ENCODE measurements at places on chromosomes 13 and 19.

DNA sequence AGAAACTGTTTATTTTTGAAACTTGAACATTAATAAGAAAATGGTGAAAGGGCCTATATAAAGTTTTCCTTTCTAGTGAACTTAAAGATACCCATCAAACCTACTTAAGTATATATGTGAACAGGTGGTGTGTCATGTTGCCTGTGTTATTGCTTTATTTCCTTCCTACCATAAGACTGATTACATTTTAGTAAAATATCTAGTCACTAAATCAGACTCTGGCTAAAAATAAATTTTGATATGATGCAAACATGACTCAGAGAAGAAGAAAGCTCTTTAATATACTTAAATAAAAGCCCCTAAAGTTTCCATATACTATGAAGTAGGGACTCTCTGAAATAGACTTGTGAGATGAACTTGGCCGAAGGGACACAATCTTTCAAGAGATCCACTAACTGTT, 35.1 kb upstream of the FBXL3 start:
- DNase-seq, result no peak

DNA sequence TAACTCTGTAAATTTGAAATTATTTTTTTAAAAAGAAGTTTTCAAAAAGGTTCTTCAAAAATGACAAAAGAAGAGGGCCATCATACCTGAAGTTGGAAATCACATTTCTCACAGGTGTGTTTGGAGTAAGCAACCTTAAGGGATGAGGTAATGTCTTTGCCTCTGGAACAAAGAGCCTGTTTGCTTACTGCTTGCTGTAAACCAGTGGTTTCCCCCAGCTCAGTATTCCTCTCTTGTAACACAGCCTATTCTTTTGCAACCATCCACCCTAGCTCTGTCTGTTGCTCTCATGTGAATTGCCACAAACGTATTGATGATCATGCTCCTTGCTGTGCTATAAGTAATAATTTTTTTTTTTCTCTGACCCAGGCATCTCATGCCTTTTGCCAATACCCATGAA, 38.1 kb downstream of the UCHL3 start:
- DNase-seq, result no peak

DNA sequence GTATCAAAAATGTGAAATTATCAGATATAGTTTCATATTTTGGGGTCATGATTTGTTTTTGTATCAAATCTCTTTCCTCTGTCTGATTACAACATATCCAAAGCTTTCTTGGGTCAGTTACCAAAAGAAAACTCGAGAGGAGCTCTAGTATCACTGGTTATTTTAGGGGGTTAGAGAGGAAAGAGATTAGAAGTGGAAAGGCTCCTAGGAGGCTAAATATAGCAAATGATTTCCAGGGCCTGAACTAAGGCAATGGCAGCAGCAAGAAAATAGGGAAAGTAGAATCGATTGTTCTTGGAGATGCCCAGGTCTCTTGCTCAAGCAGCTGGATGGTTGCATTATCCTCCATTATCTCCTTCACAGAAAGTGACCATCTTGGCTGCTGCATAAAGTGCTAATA, 72.9 kb downstream of the NHLRC3 start:
- DNase-seq, result no peak

- no peak for DNase-seq
These were observed 63.4 kb downstream of the SLC7A1 start for GRCh38 chr13:29532116-29532515.

- DNase-seq, result no peak
These were observed 1053.7 kb upstream of the SPRY2 start for GRCh38 chr13:81394640-81395039.

GRCh38 chr13:33276570-33276969, 9.0 kb downstream of the STARD13 start:
- DNase-seq, result no peak

GRCh38 chr13:51267622-51268021, 45.4 kb downstream of the FAM124A start:
- DNase-seq, result no peak

DNA sequence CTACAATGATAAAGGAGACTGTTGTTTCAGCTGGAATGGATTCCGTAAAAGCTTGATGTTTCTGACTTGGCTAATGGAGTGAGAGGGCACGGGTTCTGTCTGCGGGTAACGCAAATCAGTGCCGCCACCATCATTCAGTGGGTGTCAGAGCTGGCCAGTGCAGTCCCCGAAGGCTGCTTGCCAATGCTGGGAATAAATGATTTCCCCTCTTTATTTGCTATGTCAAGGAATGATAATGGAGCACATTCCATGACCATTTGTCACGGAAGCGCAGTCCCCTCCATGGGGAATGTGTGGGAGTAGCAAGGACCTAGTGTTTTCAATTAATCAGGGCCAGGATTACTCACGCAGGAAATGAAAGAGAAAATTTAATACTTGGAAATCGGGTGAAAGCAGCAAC, 899.3 kb downstream of the UQCRFS1 start:
- no peak for DNase-seq

DNA sequence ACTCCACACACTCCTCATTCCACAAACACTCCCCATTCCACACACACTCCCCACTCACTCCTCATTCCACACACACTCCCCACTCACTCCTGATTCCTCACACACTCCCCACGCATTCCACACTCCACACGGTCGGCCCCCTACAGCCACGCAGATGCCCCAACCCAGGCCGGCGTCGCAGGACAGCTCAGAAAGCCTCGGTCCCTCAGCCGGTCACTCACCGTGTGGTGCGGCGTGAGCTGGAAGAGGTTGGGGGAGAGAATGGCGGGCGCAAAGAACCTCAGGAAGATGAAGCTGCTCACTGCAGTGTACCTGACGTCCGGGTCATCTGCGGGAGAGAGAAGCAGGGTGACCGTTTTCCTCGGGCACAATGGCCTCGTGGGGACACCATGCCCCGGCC, 39.0 kb upstream of the C13orf46 start:
- no peak for DNase-seq

DNA sequence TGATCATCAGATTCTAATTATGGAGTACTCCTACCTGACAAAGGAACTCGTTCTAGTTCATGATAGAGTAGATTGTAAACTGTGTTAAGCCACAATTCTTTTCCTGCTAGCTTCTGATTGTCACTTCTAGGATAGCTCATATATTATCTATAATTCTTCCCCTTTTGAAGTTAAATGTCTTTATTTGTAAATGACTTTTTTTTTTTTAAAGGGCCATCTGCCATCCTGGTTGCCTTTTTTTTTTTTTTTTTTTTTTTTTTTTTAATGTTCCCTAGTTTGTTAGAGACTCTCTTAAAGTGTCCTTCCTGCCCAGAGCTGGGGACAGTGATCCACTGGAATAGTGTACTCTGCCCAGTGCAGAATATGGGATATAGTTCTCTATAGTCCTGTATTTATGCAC, 4.3 kb downstream of the CHAMP1 start:
- DNase-seq, result no peak

DNA sequence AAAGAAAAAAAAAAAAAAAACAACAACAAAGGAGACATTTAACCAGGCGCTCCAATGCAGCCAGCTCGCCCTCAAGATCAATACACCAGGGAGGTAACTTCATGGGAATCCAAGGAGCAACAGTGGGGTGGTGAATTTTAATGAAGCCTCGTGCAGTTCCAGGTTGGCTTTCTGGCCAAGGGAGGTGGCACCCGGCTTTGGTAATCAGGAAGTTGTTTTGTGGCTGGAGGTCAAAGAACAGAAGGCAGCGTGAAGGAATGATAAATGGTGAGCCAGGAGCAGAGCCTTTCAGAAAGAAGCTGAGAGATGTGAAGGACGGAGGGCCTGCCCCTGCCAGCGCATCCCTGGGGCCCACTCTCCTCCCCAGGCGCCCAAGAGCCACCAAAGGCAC, 188.2 kb upstream of the TSC22D1 start:
- DNase-seq, result no peak
